AG09319 (cell line): ENCODE measurements at places on chromosomes 6 and 20.

DNA sequence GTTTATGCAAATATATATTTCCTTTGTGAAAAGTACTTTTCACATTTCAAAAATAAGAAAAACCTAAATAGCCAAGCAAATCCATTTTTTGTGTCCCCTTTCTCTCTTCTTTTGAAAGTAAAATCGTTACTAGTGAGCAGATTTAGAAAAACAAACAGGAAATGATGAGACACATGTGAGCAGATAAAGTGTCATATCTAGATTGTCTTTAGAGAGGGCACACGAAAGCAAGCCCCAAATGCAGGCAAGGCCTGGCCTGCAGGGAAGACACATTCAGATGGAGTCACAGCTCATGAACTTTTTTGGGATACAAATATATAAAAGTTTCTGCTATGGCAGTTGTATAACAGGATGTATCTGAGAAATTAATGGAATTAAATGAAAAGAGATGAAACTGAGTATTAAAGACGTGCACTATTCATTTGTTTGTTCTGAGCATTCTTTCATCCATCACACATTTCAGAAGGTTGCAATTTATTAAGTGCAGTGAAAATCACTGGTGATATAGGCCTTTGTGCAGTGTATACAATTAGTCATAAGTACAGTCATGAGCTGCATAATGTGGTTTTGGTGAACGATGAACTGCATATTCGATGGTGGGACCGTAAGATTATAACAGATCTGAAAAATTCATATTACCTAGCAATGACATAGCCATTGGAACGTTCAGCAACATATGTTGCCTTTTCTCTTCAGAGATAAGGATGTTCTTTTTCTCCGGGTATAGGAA lies 101.4 kb downstream of the PACRG start:
- no peak for DNase-seq

- DNase-seq, result no peak
Observed at GRCh38 chr20:32511358-32512046, 73.6 kb downstream of the NOL4L start.

- no peak for DNase-seq
Observed at GRCh38 chr20:56764671-56765070, 135.6 kb downstream of the TFAP2C start.

DNA sequence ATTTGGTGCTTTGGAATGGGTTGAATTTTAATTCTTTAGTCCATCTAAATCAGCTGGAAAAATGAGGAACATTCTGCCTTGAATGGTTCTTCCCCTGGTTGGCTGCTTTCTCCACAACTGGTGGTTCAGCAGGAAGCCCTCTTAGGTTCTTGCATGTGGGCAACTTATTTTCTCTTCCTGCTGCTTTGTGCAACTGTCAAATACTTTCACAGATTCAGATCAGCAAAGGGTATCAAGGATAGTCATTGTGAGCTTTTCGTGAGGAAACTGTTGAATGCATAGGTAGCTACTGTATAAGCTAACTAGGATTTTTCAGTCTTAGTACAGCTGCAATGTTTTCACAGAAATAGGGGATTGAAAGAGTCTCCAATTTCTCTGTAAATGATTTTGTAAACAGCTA lies 72.9 kb upstream of the MRAP2 start:
- DNase-seq, result no peak

DNA sequence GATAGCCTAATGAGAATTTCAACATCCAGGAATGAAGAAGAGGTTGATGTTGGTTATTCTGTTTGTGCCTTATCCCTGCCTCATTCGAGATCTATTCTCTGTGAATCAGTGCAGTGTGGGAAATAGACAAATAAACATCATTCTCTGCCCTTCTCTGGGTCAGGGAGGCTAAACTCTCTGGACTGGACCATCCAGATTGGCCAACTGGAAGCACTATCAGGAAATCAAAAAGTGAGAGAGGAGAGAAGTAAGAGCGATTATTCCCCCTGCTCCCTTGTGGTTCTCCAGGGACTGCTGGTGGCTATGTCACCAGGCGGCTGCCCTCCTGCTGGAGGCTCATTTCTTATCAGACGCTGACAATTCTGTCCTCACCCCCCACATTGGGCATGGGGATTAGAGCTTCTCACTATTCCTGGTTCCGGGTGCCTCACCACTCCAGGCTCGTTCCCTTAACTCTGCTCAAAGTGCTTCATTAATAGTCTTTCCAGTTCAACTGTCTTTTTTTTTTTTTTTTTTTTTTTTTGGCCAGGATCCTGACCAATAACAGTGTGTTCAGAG lies 201.7 kb upstream of the RREB1 start:
- no peak for DNase-seq

DNA sequence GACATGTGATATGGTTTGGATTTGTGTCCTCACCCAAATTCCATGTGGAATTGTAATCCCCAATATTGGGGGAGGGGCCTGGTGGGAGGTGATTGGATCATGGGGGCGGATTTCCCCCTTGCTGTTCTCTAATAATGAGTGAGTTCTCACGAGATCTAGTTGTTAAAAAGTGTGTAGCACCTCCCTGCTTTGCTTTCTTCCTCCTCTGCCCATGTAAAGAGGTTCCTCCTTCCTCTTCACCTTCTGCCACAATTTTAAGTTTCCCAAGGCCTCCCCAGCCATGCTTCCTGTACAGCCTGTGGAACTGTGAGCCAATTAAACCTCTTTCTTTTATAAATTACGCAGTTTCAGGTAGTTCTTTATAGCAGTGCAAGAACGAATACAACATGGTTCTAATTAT lies 2.1 kb upstream of the ZNF451 start:
- DNase-seq, result no peak

GRCh38 chr6:81759782-81760181 lies 7.3 kb upstream of the TENT5A start:
- DNase-seq, result no peak

DNA sequence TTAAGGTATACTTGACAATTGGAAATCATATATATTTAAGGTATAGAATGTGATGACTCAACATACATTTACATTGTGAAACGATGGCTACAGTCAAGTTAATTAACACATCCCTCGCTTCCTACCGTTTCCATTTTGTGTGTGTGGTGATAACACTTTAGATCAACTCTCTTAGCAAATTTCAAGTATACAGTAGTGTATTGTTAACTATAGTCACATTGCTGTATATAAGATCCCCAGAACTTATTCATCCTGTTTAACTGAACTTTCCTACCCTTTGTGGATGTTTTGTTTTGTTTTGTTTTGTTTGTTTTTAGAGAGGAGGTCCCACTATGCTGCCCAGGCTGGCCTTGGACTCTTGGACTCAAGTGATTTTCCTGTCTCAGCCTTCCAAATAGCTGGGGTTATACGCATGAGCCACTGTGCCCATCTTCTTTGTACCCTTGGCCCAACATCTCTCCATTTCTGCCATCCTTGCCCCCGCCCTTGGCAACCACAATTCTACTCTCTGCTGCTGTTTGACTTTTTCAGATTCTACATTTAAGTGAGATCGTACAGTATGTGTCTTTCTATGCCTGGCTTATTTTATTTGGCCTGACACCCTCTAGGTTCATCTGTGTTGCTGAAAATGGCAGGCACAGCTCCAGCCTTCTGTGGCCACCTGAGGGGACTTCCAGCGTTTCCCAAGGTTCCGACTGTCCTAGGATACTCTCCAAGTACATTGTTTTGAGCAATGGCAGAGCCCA lies 90.5 kb upstream of the SNX9 start:
- DNase-seq, result no peak

GRCh38 chr20:63618291-63618980 lies 8.5 kb downstream of the GMEB2 start:
- DNase-seq, result no peak

DNA sequence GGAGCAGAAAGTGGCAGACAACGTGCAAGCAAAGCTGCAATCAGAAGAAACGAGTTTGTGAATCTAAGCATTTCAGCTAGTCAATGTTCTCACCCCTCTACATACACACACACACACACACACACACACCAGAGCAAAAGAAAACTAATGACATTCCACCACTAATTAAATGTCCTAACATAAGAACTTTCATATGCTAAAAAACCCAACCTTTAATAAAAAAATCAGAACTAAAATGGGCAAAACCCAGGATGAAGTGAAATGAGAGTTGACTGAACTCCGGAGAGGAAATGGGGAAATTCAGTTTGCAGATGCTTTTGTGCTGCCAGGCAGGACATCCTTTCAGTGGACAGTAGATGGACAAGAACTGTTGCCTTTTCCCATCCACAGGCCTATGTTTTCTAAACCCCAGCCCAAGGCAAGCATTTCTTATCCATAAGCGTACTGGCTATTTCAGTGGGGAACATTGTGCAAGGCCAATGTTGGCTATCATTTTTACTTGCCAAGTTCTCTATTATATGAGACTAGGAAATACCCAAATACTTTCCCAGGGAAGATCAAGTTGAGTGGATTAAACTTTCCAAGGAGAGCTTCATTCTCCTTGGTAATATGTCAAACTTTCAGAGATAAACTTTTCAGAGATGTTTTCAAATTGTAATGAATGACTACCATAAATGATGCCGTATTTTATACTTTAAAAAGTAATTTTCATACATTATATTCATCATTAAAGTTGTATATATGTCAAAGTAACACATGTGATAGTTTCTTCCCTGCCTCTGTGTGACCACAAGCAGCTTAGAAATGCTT lies 27.3 kb downstream of the RIN2 start:
- no peak for DNase-seq
